ENCODE measurements at places on chromosomes 1 and 21.

- H3K4me1 ChIP-seq, result no peaks in the 10 kb centered on the region
- no peaks in the 10 kb centered on the region for H3K27me3 ChIP-seq
- no peak overlapping the region for H3K27ac ChIP-seq
- no peaks in the 10 kb centered on the region for H3K36me3 ChIP-seq
- H3K4me3 ChIP-seq, result no peak overlapping the region
Measured at GRCh38 chr1:159779403-159779851, 1.3 kb upstream of the DUSP23 start.

DNA sequence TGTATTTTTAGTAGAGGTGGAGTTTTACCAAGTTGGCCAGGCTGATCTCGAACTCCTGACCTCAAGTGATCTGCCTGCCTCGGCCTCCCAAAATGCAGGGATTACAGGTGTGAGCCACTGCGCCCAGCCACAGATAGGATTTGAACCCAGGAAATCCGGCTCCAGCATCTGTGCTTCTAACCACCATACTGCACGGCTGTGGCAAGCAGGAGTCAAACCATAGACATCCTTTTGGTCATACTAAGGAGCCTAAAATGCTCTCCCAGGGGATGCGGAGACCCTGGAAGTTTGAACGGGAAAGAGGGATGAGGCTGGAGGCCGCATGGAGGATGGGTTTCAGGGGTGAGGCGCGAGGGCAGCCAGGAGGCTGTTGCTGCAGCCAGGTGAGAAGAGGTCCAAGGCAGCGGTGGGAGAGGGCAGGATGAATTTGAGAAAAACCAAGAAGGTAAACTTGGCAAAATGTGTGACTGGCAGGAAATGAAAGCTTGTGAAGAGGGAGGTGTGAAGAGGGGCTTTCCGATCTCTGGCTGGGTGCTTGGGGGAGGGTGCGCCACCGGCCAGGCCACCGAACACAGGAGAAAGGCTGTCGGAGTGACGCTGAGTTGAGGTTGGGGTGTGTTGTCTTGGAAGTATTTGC is 24.0 kb upstream of the CDK18 start:
- H3K27ac ChIP-seq, result no peak overlapping the region
- H3K4me3 ChIP-seq, result no peak overlapping the region

DNA sequence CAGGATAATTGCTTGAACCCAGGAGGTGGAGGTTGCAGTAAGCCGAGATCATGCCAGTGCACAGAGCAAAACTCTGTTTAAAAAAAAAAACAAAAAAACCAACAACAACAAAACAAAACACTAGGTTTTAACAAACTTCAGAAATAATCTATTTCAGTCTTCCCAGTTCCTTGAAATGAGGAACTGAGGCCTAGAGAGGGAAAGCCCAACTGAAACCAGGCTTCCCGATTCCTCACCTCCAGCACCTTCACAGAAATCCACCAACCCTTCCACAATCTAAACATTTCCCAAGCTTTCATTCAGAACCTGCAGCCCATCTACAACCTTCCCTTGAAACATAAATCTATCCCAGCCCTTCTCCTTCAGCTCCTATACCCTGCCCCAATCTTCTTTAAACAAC is 612 bp upstream of the CD52 start:
- H3K36me3 ChIP-seq, result no peaks in the 10 kb centered on the region
- H3K27me3 ChIP-seq, result peaks cover 4% of the 10 kb centered on the region
- no peak overlapping the region for H3K4me3 ChIP-seq
- H3K27ac ChIP-seq, result no peak overlapping the region

DNA sequence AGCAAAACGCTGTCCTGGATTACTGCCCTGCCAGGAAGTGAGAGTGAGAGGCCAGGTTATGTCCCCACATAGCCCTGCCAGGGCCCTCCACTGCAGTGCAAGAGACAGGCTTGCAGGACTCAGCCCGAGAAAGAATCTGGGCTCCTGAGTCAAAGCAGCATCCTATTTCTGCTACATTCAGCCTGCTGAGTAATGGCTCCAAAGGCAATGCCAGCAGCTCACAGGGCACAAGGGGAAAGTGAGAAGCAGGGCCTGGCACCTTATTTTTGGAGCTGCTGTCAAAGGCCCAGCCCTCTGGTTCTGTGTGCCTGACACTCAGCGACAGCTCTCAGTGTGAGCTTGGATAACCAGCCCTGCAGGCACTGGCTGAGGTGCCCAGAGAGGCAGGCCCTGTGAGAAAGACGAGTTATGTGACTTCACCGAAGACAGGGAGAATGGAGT is 83.9 kb downstream of the DTL start:
- no peaks in the 10 kb centered on the region for H3K27me3 ChIP-seq
- DNase-seq, result no peak
- H3K27ac ChIP-seq, result no peak overlapping the region
- H3K4me1 ChIP-seq, result no peaks in the 10 kb centered on the region
- no peak overlapping the region for H3K4me3 ChIP-seq
- no peaks in the 10 kb centered on the region for H3K36me3 ChIP-seq

- H3K27me3 ChIP-seq, result no peaks in the 10 kb centered on the region
- peaks cover 11% of the 10 kb centered on the region for H3K36me3 ChIP-seq
- H3K27ac ChIP-seq, result no peak overlapping the region
- DNase-seq, result peak; percentile 43
- peaks cover 4% of the 10 kb centered on the region for H3K4me1 ChIP-seq
- H3K4me3 ChIP-seq, result no peak overlapping the region
Measured at GRCh38 chr1:192812420-192813209, 3.8 kb downstream of the RGS2 start.

GRCh38 chr1:58011978-58012377 is 534.5 kb downstream of the OMA1 start:
- no peaks in the 10 kb centered on the region for H3K27me3 ChIP-seq
- DNase-seq, result peak; percentile 1
- no peak overlapping the region for H3K27ac ChIP-seq
- H3K36me3 ChIP-seq, result no peaks in the 10 kb centered on the region
- no peaks in the 10 kb centered on the region for H3K4me1 ChIP-seq

DNA sequence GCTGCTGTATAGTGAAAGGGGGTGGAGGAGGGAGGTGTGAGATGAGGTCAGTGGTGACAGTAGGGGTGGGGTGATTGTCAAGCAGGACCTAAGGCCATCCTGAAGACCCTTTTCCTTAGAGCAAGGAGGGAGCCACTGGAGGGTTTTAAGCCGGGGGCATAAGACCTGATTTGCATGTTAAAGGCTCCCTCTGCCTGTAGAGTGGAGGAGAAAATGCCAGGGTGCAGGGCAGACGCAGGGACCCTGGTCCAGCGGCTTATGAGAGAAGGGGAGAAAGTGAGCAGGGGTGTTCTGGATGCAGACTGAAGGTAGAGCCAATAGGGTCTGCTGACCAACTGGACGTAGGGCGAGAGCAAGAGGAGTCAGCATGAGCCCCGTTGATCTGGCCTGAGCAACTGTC is 154.1 kb downstream of the TRABD2B start:
- no peak for DNase-seq
- H3K27ac ChIP-seq, result no peak overlapping the region
- no peak overlapping the region for H3K4me3 ChIP-seq
- no peaks in the 10 kb centered on the region for H3K36me3 ChIP-seq
- H3K27me3 ChIP-seq, result no peaks in the 10 kb centered on the region

- no peaks in the 10 kb centered on the region for H3K4me1 ChIP-seq
- DNase-seq, result peak; percentile 13
- no peaks in the 10 kb centered on the region for H3K27me3 ChIP-seq
- H3K4me3 ChIP-seq, result no peak overlapping the region
- H3K27ac ChIP-seq, result no peak overlapping the region
Measured at GRCh38 chr1:213303286-213303685, 252.2 kb downstream of the RPS6KC1 start.
